ENCODE measurements at places on chromosomes 6 and 20.
A peak's percentile ranks its signal among the peaks of the same experiment; 100 is the strongest.

- DNase-seq: no peak
Measured at GRCh38 chr20:52593654-52594053, 378.5 kb upstream of the TSHZ2 start.

GRCh38 chr20:16062661-16063581 is 510.3 kb downstream of the KIF16B start:
- peak; percentile 50 for DNase-seq

- DNase-seq: peak; percentile 38
Measured at GRCh38 chr6:11538052-11538818, 686 bp downstream of the TMEM170B start.

- DNase-seq: no peak
Measured at GRCh38 chr6:25155211-25155610, 124.0 kb upstream of the CARMIL1 start.
